ENCODE measurements at places on chromosomes 12 and 14.
A peak's percentile ranks its signal among the peaks of the same experiment; 100 is the strongest.

DNA sequence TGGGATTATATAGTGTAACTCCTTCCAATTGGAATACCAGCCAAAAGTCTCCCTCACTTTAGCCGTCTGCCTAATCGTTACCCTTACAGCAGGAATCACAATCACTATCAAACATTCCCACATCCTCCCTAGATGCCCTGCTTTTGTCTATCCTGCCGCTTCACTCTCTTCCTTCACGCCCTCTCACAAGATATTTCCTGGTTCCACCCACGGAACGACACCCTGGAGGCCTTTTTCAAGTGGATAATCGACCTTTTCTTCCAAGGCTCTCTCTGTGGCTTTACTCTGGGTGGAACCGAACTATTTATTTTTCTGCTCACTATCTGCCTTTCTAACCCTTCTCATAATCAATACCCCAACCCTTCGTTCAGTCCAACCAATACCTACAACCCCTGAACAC, 58.9 kb downstream of the MOK start:
- no peak for DNase-seq

DNA sequence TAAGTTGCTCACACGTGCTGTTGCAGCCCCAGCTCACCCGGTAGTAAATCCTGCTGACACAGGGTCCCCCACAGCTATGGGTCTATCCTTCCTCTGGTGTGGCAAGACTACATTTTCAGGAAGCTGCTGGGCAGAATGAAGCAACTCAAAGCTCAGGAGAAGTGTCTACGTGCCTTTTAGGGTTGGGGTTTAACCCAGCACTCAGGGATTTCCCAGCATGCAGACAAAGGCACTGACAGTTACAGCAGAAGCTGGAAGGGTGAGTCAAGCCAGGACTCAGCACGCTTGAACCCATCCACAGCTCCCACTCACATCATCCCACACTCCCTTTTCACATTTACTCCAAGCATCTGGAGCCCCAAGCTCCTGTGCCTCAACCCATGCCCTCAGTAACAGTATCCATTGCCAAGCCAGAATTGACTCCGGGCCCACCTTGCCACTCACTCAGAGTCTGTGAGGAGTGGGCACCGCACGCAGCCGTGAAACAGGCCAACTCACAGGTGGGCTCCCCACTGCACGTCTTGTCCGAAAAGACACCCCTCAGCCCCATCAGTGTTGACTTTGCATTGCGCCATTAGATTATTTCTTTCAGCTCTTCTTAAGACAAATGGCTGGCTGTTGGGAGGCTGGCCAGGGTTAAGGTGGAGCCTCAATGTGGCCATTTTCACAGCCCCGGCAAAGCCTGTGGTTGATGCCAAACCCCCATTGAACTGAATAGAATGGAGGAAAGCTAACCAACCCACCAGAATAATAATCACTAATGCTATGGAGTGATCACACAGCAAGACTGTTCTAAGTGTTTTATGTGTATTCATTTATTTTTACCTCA, 59.6 kb downstream of the ZFP36L1 start:
- DNase-seq, result peak; percentile 76

- no peak for DNase-seq
Measured at GRCh38 chr14:72517736-72518135, 376.2 kb downstream of the DPF3 start.

DNA sequence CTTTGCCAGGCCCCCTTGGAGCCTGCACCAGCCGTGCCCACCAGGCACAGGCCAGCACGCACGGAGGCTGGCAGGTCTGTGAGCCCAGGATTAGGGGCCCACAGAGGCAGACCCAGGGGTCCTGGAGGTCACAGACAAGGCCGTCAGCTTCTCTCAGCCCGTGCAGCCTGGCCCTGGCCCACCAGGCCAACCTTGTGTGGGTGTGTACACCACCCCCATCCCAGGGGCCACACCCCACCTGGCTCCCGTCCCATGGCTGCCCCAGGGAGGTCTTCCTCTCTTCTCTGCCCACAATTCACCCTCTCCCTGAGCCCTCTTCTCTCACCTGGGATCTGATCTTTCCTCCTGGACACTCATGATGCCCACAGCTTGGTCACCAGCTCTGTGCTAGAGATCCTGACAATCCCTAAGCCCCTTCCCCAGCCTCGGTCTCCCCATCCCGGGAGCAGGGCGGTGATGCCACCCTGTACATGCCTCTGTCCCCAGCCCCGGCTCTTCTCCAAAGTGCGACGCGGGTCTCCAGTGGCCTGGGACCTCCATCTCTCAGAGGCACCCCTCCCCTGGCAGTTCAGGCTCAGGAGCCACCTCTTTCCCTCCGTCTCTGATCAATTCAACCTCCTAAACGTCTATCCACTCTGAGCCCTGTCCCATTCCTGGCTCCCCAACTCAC, 31.1 kb upstream of the GPR132 start:
- no peak for DNase-seq
